ENCODE measurements at places on chromosomes 12 and 14. TPM values are rescaled to one million over a fixed set of nuclear protein-coding genes. Genes with fewer than 3 reads are reported as not detected.

TBX3 gene
- total RNA-seq: 10.7 TPM

OR6C2 gene
- total RNA-seq: not detected

RILPL1 gene
- total RNA-seq: 45.6 TPM

GLIPR1L2 gene
- total RNA-seq: 0.33 TPM

KIF21A gene
- 36.2 TPM for total RNA-seq

SPIC gene
- total RNA-seq: not detected

BCL2L14 gene
- not detected for total RNA-seq

MSRB3 gene
- 48.2 TPM for total RNA-seq

SAMD15 gene
- not detected for total RNA-seq

NTS gene
- not detected for total RNA-seq

PPM1A gene
- total RNA-seq: 81.2 TPM
